Motor neuron (in vitro differentiated cells): ENCODE measurements at places on chromosomes 2 and 18. TPM values are rescaled to one million over a fixed set of nuclear protein-coding genes. Genes with fewer than 3 reads are reported as not detected.

DNA sequence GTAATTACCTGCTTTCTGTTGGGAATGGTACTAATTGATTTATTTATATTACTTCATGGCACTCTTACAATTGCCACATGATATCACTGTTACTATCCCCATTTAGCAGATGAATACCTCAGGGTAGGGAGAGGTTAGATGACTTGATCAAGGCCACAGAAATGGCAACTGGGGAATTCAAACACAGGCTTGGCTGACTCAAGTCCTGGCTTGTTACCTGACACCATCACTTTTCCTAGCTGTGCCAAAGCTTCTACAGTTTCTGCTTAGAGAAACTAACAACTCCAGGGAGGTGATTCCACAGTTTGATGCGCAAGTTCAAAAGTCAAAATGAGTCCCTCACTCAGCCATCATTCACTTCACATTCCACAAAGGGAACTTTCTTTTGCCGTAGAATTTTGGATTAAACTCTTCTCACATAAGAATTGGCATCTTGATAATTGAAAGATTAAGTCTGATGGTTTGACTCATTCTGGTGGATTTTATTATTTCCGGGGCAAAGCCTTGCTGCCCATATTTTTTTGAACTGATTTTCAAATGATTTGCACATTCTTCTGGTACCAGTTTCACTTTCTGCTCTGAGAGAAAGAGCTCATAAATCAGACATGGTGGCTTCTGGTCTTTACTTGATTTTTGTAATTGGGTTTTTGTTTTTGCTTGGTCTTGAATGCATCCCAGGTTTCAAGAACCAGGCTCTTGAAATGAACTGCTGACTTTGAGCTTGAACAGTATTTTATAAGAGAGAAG lies 656.8 kb downstream of the BCL11A start:
- ATAC-seq = no peak

GRCh38 chr2:28296243-28296642 lies 96.4 kb upstream of the FOSL2 start:
- no peak for ATAC-seq

- ATAC-seq = no peak
Measured at GRCh38 chr2:26630669-26631360, 10.4 kb downstream of the CIB4 start.

GRCh38 chr2:57902578-57902977 lies 144.0 kb upstream of the VRK2 start:
- ATAC-seq = no peak

DNA sequence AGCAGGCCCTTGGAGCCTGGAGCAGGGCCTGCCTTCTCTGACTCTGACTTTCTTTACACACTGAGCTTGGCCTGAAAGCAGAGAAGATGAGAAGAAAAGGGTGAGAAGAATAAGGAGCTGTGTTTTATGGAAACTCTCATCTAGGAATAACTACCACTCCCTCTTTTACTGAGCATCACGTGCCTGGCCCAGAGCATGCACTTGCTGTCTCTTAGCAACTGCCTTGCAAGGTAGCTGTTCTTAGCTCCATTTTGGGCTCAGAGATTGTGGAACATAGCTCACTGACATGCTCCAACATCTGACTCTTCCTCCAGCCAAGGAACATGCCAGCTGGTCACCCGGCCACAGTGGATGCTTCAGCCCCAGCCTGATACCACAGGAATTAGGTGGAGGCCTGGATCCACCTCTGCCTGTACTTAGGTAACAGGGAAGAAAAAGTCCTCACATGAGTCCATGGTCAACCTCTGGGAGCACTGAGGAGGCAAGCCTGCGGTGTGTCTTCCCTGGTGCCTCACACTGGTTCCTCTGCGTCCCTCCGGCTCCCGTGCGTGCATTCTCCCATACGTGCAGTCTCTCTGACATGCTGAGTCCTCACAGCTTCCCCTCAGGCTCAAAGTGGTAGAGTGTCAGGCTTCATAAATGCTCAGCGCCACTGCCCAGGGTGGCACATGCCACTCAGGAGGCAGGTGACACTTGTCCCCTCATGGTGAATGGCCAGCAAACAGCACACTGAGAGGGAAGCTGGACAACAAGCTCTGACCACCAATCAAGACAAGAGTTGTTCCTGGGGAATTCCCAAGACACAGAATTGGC lies 35.7 kb downstream of the AMER3 start:
- peak; percentile 55 for ATAC-seq

- no peak for ATAC-seq
Measured at GRCh38 chr18:55245211-55245614, 286.0 kb upstream of the CCDC68 start.

DNA sequence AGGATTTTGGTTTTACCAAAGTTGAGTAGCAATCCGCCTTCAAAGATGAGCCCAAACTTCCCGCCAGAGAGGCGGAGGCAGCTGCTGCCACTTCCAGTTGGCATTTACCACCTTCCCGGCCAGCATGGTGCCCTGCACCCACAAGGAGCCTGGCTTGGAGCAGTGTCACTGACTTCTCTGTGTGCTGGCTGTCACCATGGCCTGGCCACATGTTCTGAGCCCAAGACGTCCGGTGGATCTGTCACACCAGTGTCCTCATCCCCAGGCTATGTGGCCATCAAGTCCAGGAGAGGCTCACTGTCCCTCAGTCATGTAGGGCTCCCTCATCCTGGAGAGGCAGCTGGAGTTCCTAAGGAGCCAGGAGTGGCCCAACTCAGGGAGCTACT lies 100.6 kb downstream of the ACKR3 start:
- ATAC-seq = no peak

DNA sequence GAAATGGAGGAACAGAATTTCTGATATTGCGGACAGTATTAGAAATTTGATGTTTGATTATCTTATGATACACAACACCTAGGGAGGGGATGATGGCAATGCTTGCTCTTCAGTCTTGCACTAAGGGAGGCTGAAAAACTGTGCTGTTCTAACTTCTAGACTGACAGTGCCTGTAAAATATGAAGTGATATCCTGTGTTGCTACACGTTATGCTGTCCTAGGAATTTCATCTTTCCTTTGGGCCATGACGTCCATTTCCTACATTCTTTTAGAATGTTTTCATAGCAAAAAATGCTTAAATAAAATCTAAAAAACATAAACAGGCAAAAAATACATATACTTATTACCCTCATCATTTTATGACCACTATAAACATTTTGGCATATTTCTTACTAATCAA lies 55.3 kb downstream of the OSBPL1A start:
- no peak for ATAC-seq

DNA sequence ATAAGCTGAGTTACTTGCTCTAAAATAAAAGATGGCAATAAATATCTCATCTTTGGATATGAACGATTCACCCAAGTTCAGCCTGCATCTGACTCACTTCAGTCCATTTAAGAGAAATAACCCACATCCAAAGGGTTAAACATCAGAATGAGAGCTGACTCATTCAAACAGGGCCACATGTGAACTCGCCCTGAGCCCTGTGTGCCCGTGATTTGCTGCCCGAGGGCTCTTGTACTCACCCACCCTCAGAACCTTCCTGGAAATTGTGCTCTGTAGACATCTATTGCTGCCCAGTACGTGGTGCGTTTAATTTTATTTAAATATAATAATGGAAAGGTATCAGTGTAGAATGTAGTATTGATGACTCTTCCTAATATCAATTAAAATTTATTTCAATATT lies 66.9 kb upstream of the RBM44 start:
- ATAC-seq = peak; percentile 85

- ATAC-seq = peak; percentile 30
Measured at GRCh38 chr18:77078690-77079070, 53.9 kb downstream of the MBP start.

DNA sequence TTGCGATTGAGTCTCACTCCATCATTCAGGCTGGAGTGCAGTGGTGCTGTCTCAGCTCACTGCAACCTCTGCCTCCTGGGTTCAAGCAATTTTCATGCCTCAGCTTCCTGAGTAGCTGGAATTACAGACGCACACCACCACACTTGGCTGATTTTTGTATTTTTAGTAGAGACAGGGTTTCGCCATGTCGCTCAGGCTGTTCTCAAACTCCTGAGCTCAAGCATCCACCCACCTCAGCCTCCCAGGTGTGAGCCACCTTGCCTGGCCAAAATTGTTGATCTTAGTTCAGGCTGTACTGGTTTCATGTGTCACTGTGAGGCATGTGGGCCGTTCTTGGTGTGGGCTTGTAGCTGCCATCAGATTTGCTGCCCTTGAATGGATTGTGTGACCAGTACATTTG lies 18.1 kb downstream of the CD8A start:
- no peak for ATAC-seq

- no peak for ATAC-seq
Measured at GRCh38 chr2:176356251-176356650, 87.0 kb downstream of the MTX2 start.

DNA sequence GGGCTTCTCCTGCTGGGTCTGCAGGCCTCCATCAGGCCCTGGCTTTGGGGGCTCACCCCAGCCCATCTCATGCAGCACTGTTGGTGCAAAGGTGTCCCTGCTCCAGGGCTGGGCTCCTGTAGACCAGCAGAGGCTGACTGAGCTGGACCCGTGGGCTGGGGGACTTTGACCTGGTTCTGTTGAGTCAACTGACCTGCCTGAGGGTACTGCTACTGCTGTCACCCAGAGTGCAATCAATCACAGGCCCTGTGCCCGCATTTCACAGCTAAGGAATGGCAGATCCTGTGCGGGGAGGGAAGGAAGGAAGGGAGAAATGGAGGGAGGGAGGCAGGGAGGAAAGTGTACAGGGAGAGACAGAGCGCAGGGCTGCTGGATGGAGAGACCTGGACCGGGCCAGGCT lies 136.8 kb downstream of the TPO start:
- peak; percentile 33 for ATAC-seq

- no peak for ATAC-seq
Measured at GRCh38 chr2:172013396-172013795, 13.6 kb downstream of the METAP1D start.

DNA sequence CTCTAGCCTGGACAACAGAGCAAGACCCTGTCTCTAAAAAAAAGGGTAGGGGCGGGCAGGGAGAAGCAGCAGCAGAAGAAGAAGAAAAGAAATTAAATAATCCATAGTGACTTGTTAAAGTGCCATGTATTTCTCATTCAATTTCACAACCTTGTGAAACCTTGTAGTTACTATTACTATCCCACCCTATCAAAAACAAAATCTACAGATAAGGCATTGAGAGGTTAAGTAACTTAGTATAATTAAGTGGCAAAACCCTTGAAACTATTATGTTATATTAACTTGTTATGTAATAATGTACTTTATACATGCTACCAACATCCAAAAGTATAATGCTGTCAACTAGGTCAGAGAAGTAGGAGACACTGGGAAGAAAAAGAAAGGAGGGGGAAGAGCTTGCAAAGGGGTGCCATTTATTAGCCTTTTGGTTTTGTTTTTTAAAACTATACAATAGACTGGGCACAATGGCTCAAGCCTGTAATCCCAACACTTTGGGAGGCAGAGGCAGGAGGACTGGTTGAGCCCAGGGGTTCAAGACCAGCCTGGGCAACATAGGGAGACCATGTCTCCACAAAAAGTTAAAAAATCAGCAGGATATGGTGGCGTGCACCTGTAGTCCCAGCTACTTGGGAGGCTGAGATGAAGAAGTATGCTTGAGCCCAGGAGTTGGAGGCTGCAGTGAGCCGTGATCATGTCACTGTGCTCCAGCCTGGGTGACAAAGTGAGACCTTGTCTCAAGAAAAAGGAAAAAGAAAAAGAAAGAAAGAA lies 11.3 kb downstream of the TLK1 start:
- ATAC-seq = no peak

- no peak for ATAC-seq
Measured at GRCh38 chr2:197453914-197454398, 604 bp downstream of the COQ10B start.

- ATAC-seq = no peak
Measured at GRCh38 chr2:2795438-2796091, 464.5 kb upstream of the MYT1L start.

GRCh38 chr2:98346311-98347236 lies at the start of gene CNGA3:
Gene CNGA3, plus strand, starts transcription at chr2:98346456. Its CDS starts 23,520 bp downstream, at chr2:98369976.
- ATAC-seq = peak; percentile 33

DNA sequence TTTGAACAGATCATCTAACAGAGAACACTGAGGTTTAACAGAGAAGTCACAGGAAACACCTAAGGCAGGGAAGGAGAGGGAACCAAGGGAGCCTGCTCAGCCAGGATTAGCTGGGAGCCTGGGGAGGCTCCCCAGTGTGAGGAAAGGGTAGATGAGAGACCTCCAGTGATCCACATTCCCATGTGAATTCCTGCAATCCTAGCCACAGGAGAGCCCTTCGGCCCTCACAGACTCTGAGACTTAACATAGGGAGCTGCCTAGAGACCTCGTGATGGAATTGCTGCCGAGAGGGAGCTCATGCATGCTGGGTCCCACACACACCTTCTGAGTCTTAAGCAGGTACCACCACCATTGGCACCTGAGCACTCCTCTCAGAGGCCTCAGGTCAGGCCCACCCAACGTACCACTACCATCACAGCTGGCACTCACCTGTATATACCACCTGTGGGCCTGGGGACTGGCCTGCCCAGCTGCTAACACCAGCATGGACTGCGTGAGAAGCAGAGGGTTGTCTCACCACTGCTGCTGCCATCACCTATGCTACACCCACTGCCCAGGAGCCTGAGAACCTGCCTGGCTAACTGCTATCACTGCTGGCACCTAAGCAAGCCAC lies 225.9 kb upstream of the RASGRP3 start:
- ATAC-seq = no peak

DNA sequence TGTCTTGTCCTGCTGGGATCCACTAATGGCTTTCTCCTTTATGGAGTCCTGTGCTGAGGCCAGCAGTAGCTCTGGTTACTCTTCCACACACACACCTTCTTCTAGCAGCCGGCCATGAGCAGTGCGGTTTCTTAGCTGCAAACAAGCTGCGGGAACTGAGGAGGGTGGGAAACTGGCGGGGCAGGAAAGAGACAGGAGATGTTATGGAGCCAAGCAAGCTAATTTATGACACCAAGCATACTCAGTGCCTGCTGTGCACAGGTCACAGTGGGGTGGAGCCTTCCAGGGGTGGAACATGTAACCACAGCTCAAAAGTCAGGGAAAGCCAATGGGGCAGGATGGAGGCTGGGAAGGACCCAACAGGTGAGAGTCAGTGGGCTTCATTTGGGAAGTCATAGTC lies 180.8 kb downstream of the FAM210A start:
- ATAC-seq = no peak

DNA sequence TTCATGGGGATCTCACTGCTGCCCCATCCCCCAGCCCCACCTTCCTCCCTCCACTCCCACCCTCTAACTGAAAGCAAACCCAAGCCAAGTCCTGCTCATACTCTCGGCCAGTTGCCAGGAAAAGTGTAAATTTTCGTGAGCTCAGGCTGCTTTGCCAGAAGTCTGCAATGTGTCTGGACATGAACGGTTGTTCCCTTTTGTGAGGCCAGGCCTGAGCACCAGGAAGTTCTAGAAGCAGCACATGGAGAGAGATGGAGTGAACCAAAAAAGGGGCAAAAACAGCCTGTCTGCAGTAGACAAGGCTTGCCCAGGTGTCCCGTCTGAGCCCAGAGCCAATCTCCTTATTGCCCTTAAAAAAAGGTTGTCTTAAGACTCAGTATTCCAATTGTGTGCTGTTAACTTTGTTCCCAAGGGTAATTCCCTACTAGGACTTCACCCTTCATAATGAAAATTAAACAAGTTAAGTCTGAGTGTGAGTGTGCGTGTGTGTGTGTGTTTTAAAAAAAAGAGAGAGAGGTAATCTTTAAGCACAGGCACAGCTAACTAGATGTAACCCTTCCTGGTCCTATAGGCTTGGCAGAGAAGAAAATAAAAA lies 247.1 kb downstream of the BCL11A start:
- ATAC-seq = no peak

GRCh38 chr2:60416221-60417008 lies 137.0 kb downstream of the BCL11A start:
- ATAC-seq = no peak

Gene TMEM163
- 0.26 and 0.31 TPM in 2 replicates for total RNA-seq

Gene RUFY4
- 0.95 and 2.0 TPM in 2 replicates for total RNA-seq

Gene RNU2-63P
- total RNA-seq = 32.8 and 45.4 TPM in 2 replicates

Gene APLF
- 3.4 and 4.1 TPM in 2 replicates for total RNA-seq

Gene ORMDL1
- total RNA-seq = 61.5 and 63.6 TPM in 2 replicates
